ENCODE measurements at places on chromosomes 7 and 10.

DNA sequence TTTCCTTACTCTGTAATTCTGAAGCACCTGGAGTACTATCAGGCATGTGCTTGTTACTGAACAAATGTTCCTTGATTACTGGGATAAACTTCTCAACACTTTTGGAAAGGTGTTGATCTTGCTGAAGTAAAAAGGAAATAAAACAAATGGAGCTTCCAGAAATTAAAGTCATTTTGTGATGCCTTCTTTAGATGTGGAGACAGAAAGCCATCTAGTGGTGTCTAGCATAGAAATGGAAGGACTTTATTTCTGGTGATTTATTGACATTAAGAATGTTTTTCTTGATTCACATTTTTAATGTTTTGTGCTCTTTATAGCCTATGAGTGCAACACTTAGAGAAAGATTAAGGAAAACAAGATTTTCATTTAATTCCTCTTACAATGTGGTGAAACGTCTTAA, 1.4 kb downstream of the SFR1 start:
- DNase-seq: no peak

GRCh38 chr10:78035933-78036583, 2.4 kb downstream of the RPS24 start:
- DNase-seq: no peak

- DNase-seq: no peak
These were observed 29.1 kb downstream of the INPP5F start for GRCh38 chr10:119754936-119755335.

- no peak for DNase-seq
These were observed 25.5 kb downstream of the EGFR start for GRCh38 chr7:55044371-55044717.

- no peak for DNase-seq
These were observed 69.7 kb downstream of the CALML3 start for GRCh38 chr10:5594271-5595049.

DNA sequence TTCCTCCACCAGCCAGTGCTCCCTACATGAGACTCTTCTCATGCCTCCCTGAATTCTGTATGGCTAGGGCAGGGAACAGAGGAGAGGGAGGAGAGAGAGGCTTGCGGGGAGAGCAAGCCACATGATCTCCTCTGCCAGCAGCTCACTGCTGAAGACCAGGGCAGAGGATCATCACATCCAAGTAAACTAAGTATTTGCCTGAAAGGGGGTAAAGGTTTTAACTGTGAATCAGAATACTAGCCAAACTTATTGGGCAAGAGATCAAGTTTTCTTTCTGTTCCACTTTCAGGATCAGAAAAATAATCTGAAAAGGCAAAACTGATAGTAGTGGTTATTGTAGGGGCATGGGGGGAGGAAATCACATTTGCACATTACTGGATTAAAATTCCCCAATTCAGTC, 17.8 kb upstream of the ERCC6 start:
- no peak for DNase-seq

DNA sequence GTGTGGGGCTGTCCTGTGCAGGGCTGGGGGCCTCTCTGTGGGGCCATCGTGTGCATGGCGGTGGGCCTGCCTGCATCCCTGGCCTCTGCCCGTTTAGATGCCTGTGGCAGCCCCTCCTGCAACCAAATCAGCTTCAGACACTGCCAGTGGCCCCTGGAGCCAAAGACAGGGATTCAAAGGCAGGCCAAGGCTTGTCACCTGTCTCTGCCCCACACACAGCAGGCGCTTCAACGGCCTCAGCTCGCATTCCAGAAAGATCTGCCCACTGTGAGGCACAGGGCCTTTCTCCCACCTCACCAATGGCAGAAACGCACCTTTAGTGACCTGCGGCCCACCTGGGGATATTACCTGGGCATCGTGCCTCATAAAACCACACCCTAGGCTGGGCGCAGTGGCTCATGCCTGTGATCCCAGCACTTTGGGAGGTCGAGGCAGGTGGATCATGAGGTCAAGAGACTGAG, 46.0 kb downstream of the INSIG1 start:
- DNase-seq: no peak

Measured in ecto neural progenitor cell (in vitro differentiated cells).